ENCODE measurements at places on chromosomes 1 and 21.

DNA sequence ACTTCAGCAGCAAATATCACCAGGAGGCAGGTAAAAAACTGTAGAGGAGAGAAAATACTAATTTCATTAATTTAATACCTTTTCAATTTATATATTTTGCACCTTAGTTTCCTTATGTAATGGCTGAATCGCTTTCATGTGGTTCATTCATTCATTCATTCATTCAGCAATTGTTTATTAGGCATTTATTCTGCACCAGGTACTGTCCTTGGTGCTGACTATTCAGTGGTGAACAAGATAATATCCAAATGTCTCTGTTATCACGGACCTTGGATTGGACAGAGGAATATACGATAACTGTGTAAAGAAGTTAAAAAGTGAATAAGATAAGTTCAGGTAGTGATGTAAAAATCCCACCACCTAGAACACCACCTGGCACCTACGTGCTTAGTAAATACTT is 28.8 kb downstream of the TSPAN2 start:
- no peak for DNase-seq

DNA sequence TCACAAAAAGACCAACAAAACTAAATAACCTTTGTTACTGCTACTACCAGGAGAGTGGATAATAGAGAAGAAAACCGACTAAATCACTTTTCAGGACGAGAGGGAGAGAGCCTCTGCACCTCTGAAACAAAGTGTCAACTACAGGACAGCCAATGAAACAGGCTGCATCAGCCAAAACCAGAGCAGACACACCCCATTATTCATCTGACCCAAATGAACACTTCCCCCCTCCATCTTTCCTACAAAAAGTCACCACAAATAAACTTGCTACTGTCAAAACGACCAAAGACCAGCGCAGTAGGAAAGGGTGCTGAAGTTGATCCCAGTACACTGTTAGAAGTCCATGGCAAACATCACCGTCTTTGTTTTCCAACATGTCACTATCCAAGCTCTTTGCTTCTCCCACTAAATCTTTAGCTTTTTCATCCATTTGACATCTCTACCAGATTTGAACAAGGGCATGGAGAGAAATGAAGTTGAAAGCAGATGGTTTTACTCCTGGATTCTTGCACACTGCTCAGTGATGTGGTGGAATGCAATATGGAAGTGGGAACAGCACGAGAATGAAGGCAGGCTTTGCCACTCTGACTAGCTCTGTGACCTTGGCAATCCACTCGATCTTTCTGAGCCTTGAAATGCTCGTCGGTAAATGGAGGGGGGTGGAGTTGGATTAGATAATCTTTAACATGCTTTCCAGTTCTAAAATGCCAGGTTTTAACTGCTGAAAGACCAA is 20.5 kb downstream of the DSTYK start:
- DNase-seq: no peak

DNA sequence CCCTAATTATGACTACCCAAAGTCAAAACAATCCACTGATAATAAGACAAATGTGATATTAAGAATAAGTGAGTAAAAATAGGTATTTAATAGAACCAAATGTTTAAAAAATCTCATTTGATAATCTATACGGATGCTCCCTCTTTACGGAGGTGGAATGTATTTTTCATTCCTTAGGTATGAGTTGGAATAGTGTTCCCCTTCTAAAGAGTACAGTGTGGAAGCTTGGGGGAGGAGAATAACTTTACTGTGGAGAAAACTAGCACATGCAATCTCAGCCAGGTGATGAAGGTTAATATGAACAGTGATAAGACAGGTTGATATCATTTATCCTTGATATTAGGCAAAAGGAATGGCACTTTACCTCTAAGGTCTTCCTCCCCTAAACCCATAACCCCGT is 74.6 kb downstream of the GPR88 start:
- DNase-seq: no peak

GRCh38 chr1:94528299-94528698 is 13.3 kb downstream of the F3 start:
- no peak for DNase-seq

- DNase-seq: no peak
These were observed 110.7 kb downstream of the VPS13D start for GRCh38 chr1:12340544-12340930.

DNA sequence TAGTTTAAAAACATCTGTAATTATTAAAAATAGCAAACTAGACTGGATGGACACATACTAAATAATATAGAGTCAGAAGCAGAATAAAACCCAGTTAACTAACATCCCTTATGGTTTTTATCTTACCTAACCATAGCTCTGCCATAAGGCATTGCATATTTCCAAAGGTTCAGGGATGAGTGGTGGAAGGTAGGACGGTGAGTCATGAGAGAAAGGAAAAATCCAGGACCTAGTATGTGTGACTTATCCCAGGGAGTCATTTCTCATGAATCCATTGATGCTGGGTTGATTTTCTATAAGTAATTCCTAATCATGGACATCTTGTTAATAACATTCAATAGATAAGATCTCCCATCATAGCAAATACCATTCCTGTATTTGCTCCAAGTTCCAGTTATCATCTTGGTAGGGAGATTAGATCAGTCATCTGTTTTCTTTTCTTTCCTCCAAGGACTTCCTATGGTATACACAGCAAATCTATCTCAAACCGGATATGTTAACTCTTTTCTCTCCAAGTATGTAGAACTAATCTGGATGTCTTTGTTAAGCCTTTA is 490.7 kb upstream of the B3GALT2 start:
- no peak for DNase-seq

GRCh38 chr1:113247782-113248181 is 142.5 kb upstream of the MAGI3 start:
- no peak for DNase-seq

GRCh38 chr1:64663668-64664067 is 81.2 kb upstream of the RAVER2 start:
- no peak for DNase-seq

DNA sequence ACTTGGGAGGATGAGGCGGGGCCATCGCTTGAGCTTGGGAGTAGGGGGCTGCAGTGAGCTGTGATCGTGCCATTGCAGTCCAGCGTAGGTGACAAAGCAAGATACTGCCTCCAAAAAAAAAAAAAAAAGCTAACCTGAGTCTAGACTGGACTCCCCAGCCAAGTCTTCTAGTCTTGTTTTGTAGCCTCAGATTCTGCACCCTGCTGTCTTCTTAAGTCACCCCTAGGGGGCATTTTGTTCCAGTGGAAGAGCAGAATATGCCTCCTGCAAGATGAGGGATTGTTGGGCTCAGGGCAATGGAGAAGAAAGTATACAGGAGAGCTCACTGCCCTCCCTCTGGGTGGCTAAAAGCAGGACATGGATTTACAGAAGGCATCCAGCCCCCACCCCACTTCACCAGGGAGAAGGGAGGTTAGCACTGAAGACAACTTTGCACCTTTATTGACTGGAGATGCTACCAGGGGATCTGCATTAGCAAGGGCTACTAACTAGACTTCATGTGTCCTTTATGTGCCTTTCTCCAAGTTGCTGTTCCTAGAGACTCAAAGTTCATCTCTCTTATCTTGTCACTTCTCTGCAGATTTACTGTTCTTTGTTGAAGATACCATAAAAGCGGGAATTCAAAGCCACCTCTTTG is 15.3 kb upstream of the RNF187 start:
- peak; percentile 61 for DNase-seq

DNA sequence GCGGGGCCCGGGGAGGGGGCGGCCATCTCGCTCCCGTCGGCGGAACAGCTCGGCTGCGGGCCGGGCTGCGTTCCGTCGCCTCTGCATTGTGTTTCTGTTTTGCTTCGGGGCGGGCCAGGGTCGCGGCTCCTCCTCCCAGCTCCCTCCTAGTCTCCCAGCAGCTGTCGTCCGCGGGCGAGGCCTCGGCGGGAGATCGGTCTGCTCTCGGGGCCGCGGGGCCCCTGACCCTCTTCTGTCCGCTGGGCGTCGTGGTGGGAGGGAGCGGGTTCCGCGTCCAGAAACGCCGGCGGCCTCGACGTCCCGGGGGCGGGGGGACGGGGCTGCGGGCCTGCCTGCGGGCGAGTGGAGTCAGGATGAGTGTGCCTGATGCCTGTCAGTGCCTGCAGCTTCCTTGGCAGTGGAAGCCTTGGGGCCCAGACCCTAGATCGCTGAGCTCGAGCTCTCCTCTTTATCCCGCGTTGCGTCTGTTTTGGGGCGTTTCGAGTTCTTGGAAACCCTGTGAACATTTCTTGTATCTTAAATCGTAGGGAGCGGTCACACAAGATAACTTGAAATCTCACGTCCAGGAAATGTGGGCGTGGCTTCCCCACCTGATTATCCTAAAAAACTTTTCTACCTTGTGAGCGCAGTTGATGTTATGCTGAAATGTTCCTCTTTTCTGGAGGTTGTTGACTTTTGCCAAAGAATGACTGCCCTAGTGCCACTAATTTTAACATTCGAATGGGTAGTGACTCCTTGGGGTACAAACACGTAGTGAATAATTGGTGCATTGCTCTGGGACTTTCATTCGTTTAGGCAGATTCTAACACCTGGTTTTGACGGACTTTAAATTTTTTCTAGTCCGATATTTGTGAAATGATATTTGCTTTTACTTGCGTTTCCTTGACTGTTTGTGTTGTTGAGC is 676 bp downstream of the MORC3 start:
- peak; percentile 50 for DNase-seq

GRCh38 chr1:5565281-5566125 is 426.7 kb downstream of the NPHP4 start:
- no peak for DNase-seq

- no peak for DNase-seq
These were observed 7.3 kb downstream of the SH2D1B start for GRCh38 chr1:162404550-162405160.

DNA sequence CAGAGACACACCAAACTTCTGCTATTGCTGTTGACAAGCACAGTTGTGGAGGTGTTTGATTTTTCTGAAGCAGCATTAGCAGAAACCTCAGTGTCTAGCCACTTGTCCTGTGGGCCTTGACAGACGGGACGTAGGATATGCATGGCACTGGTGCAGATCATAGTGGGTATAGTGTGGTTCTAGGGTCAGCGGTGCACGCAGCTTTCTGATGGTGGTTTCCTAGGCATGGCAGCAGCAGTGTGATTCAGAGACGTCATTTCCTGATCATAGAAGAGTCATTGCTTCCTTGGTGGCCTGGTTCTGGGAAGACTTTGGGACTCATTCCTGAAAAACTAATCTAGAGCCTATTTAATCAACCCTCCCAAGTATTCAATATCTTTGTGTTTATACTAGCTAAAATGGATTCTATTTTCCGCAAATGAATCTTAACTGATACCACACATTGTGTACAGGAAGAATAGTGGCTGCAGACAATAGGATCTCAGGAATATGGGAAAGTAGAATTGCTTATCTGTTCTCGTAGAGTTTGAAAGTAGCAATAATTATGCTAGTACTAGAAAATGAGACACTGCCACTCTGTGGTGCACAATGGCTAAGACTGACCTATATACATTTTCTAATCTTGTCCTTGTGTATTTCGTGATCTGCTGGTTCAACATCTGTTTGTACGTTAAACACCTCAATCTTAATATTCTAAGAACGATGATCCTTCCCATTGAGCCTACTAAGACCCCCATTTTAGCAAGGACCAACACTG is 2.8 kb upstream of the USP1 start:
- DNase-seq: no peak

- DNase-seq: no peak
These were observed 362.3 kb downstream of the HLX start for GRCh38 chr1:221241592-221241991.

DNA sequence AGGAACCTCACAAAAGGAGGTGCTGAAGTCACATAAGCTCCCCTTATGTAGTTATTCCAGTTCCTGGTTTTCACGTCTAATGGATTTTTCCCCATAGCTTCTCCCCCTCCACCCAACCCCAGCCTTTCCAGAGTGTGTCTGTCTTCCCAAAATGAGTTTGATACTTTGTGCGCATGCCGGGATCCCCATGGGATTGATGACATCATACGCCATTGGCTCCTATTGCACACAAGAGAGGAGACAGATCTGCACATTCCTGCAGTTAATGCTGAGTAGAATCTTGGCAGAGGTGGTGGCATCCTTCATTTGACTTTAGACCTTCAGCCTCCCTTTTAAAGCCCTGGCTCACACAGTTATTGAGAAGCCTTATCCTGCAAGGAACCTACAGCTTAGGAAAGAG is 71.4 kb downstream of the DDR2 start:
- no peak for DNase-seq

GRCh38 chr1:168195199-168196135 is 16.7 kb downstream of the TIPRL start:
- DNase-seq: no peak

DNA sequence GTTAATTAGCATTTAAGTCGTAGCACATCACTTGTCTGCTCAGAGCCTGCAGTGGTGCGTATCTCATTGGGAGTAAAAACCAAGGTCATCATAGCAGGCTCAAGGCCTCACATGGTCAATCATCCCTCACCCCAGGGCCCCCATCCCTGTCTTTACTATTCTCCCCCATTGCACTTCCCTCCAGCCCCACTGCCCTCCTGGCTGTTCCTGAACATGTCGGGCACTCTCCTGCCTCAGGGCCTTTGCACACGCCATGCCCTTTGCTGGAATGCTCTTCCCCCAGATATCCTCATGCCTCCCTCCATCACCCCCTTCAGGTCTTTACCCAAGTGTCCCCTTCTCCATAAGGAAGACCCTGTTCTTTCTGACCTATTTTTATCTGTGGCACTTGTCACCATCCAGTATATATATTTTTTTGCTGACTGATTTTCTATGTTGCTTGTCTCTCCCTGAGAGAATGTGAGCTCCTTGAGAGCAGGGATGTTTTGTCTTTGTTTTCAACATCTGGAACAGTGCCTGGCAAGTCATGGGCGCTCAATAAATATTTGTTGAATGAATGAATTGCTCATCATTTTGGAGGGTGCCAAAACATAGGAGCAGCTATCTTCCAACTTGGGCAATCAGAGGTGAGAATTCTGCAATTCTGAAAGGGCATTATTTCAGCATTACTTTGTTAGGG is 74.1 kb upstream of the POU3F1 start:
- DNase-seq: no peak

DNA sequence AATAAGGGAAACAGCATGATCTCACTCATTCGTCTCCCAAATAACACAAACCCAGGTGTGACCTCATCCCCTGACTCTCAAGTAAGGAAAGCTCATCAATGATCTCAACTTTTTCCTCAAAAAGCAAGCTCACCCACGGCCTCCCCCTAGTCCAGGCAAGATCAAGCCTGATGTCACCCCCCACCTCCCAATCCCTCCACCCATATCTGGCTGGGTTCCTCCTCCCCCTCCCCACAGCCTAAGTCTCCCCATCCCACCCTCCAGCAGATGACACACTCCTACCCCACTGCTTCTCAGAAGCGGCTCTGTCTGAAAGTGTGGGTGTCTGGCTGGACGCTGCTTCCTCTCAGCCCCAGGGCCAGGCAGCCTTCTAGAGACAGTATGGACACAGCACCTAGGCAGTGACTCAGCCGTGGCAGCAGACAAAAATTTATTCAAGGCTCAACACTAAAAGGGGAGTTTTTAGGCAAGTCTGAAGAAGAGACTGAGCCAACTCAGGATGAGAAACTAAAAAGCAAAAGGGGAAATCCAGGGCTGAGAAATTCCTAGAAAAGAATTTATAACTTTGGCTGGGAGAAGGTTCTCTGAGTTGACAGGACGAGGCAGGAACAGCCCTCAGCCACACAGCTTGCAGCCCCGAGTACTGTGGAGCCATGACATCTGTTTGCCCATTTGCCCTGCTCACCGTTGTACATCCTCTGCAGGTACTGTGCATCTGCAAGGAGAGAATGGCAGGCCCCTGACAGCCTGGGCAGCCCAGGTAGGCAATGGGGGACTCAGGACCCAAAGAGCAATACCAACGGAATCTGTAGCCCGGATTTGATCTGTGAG is 81.6 kb upstream of the LRRC8D start:
- no peak for DNase-seq

Measured in CD14-positive monocyte (primary cell).